ENCODE measurements at places on chromosomes 3 and 15.
A peak's percentile ranks its signal among the peaks of the same experiment; 100 is the strongest.

DNA sequence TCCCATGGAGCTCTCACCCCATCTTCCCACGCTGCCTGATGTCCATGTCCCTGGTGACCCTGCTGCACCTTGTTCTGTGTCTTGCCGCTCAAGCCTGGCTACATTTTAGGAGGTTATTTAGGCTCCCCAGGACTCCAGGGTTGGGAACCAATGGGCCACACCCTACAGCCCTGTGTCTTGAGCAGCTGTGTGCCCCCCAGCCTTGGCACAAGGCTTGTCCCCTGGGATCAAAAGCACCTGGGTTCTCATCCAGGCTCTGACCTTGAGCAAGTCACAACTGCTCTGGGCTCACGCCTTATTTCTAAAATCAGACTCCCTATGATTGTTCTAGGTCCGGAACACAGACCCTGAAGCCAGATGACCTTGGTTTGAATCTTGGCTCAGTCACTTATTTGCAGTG lies 14.1 kb downstream of the SPSB4 start:
- ATAC-seq = no peak

- ATAC-seq = no peak
Measured at GRCh38 chr3:2036076-2036475, 62.6 kb upstream of the CNTN4 start.

DNA sequence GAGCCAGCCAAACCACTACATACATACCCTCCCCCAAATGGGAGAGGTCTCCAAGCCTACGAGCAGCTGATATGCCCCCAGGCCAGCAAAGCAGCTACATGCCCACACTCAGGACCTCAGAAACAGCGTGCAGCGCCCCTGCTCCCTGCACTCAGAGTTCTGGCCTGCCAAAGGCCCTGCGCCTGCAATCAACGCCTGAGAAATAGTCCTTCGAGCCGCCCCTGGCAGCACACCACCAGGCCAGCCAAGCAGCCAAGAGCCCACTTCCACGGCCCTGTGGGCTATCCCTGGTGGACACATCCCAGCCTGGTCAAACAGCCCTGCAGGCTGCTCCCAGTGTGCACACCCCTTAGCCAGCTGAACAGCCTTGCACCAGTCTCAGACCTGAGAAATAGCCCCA lies 139.1 kb downstream of the DMXL2 start:
- ATAC-seq = no peak

- ATAC-seq = no peak
Measured at GRCh38 chr15:48144889-48145288, 24.1 kb downstream of the SLC24A5 start.

DNA sequence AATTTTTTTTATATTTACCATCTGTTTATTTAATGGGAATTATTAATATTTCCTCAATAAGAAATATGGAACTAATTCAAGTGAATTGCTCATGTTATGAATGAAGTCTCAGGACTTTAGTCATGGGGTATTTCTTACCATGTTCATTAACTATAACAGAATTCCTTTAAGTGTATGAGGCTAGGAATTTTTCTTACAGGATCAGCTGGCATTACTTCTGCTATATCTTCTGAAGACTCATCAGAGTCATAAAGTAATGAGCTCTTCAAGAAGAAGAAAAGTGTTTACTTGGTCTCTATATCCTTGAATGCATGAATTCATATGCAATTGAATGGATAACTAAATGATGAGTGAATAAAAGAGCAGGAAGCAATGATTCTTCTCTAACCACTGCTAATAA lies 486.8 kb upstream of the THBS1 start:
- ATAC-seq = no peak

GRCh38 chr3:190366133-190366532 lies 21.8 kb upstream of the CLDN16 start:
- ATAC-seq = no peak

DNA sequence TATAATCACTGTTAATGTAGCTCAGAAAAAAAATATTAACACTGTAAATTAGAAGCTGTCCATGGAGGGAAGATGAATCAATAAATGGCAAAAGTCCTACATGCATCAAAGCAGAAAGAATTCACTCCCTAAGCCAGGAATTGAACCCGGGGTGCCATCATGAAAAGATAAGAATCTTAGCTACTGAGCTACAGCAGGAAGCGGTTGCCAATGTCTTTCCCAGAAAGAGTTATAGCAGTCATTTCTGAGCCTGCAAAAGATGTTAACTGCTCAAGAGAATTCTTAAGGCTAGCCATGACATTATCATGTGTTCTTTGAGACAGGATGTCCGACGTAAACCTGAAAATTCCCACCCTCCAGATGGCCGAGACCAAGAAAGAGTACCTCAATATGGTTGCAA lies 47.4 kb upstream of the MKRN3 start:
- no peak for ATAC-seq

GRCh38 chr3:79038636-79039035 lies 729.2 kb downstream of the ROBO1 start:
- ATAC-seq = no peak

DNA sequence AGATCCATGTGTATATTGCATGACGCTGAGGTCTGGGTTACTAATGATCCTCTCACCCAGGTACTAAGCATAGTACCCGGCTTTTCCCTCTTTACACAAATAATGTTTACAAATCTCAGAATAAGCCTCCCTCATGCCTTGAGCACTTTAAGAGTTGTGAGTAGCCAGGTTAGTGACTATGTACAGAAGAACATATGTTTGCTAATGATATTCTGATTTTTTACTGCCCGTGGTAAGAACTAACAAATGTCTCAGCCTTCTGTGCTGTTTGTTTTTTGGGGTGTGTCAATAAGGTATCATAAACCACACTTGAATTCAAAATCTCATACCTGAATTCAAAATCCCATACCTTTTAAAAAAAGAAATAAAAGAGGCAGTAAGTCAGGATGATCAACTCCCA lies 59.5 kb downstream of the ABCC5 start:
- ATAC-seq = no peak

- peak; percentile 30 for ATAC-seq
Measured at GRCh38 chr3:157865352-157866000, 240.7 kb downstream of the SHOX2 start.

DNA sequence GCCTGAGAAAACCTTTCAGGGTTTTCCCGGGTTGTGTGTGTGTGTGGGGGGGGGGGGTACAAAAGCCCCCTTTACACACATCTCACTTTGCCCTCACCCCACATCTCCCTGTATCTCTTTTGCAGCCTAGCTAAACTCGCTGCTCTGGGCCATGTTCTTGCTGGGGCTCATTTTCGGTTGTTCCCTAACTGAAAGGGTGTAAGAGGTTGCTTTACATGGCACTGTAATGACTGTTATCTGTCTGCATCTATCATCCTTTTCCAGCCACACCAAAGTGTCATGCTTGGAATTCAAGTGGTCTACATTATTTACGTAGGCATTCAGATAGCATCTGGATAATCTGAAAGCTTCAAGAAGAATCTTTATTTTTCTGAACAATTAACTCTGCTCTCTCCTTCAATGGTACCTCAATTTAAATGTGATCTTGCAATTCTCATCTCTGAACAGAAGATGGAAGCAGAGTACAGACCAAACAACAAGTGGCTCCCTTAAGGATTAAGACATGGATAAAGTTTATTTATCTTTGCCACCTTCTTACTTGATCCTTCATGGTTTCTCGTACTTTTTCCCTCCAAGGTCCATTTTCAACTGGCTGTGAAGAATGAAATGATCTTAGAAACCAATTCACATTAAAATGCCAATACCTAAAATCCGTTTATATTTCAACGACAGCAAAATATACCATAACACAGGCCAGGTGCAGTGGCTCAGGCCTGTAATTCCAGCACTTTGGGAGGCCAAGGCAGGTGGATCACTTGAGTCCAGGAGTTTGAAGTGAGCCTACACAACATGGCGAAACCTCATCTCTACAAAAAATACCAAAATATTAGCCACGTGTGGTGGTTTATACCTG lies 34.9 kb downstream of the DCLK3 start:
- ATAC-seq = no peak

DNA sequence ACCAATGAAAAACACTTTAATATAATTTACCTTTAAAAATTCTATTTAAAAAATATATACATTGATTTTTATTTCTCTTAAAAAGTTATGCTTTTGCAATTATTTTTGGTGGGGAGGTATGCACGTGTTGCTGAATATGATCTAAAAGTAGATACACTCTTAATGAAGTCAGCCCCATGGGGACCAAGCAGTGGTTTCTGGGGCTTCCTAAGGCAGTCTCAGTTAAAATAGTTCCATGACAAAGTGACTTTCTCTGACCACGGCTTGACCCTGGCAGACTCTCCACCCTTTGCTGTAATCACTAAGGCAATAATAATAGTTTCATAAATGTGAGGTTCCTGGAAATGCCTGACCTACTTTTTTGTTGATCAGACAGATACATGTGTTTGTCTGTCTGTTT lies 50.4 kb downstream of the CCR4 start:
- peak; percentile 37 for ATAC-seq
